ENCODE measurements at places on chromosomes 11 and 22. TPM values are rescaled to one million over a fixed set of nuclear protein-coding genes. Genes with fewer than 3 reads are reported as not detected.

DNA sequence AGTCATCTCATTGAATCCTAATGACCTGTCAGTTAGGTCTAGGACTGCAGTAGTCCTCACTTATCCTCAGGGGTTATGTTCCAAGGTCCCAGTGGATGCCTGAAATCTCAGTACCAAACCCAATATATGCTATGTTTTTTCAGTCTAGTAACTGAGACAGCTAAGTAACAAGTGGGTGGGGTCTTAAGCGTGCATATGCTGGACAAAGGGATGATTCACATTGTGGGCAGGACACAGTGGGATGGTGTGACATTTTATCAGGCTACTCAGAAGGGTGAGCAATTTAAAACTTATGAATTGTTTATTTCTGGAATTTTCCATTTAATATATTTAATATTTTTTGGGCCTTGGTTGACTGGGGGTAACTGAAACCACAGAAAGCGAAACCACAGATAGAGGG is 29.0 kb downstream of the DDX10 start:
- H3K4me3 ChIP-seq: no peak overlapping the region
- no peaks in the 10 kb centered on the region for H3K27me3 ChIP-seq
- H3K27ac ChIP-seq: no peak overlapping the region
- DNase-seq: no peak

DNA sequence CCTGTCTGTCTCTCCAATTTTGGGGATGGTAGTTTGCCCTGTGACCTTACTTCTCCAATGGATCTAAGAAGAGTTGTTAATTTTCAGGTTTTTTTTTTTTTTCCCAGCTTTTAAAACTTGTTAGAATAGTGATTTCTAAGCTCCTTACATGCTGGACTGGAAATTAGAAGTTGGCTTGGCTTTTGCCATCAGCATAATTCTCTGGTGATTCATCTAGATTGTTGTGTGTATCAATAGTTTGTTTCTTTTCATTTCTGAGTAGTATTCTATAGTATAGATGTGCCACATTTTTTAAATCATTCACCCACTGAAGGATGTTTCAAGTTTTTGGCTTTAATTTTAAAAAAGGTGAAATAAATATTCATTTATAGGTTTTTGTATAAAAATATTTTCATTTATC is 51.4 kb downstream of the ADAMTS15 start:
- H3K36me3 ChIP-seq: no peaks in the 10 kb centered on the region
- H3K4me3 ChIP-seq: no peak overlapping the region
- no peak overlapping the region for H3K27ac ChIP-seq
- no peak for DNase-seq

- H3K4me1 ChIP-seq: peaks cover 50% of the 10 kb centered on the region
- H3K36me3 ChIP-seq: no peaks in the 10 kb centered on the region
These were observed 700 bp upstream of the DEPDC5 start for GRCh38 chr22:31753005-31753633.

DNA sequence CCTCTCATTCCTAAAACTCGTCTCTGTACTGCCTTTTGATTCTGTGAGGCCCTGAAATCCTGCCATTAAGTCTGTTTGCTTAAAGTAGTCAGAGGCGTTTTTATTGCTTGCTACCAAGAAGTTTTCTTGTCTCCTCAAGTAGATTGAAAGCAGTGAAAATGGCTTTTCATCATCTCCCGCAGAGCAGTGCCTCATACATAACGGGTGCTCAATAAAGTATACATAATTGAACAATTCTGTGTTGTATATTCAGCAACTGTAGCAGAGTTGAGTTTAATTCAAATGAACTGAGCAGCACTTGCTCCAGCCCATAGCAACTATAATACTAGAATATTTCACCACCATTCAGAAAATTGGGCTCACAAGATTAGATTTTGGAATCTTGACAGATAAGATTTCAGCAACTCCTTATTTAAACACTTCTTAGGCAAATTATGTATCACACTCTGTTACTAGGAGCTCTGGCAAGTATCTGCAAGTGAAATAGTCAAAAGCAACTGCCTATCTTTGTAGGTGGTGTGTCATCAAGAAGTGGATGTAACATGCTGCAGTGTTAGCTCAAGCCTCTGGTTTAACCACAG is 20.0 kb downstream of the FIBIN start:
- H3K27me3 ChIP-seq: peaks cover 2% of the 10 kb centered on the region
- no peaks in the 10 kb centered on the region for H3K36me3 ChIP-seq
- no peaks in the 10 kb centered on the region for H3K4me1 ChIP-seq
- H3K27ac ChIP-seq: no peak overlapping the region
- DNase-seq: no peak

GRCh38 chr22:21020802-21021429 is 6.0 kb downstream of the P2RX6 start:
- H3K36me3 ChIP-seq: no peaks in the 10 kb centered on the region
- H3K4me1 ChIP-seq: peaks cover 12% of the 10 kb centered on the region
- no peak overlapping the region for H3K27ac ChIP-seq
- H3K27me3 ChIP-seq: no peaks in the 10 kb centered on the region
- no peak overlapping the region for H3K4me3 ChIP-seq
- no peak for DNase-seq

- no peaks in the 10 kb centered on the region for H3K27me3 ChIP-seq
- H3K4me3 ChIP-seq: peak overlapping the region; percentile 87
- peaks cover 12% of the 10 kb centered on the region for H3K36me3 ChIP-seq
- H3K4me1 ChIP-seq: peaks cover 32% of the 10 kb centered on the region
- no peak for DNase-seq
These were observed 1.4 kb upstream of the C22orf39 start for GRCh38 chr22:19448739-19449421.

- H3K27ac ChIP-seq: peak overlapping the region; percentile 83
- no peak for DNase-seq
- H3K4me1 ChIP-seq: peaks cover 14% of the 10 kb centered on the region
- H3K36me3 ChIP-seq: no peaks in the 10 kb centered on the region
- peaks cover 6% of the 10 kb centered on the region for H3K27me3 ChIP-seq
These were observed 31.7 kb downstream of the NEAT1 start for GRCh38 chr11:65454311-65454695.

DNA sequence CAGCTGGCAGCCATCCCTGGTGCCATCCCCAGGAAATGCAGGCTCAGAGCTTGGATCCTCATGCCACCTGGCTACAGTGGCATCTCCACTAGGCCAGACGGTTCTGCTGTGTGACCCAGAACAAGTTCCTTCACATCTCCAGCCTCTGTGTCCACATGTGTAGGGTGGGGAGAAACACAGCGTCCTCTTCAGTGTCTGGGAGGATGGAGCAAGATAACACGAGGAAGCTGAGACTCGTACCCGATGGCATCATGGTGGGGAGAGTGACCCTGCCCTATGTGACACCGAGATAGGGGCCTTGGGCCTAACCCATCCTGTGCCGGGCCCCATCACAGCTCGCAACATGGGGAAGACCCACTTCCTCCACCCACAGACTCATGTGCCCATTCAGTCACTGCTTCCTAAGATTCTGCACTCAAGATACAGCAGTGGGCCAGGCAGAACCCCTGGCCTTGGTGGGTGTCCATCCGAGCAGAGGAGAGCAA is 78.5 kb downstream of the MORC2 start:
- no peak overlapping the region for H3K27ac ChIP-seq
- peaks cover 1% of the 10 kb centered on the region for H3K27me3 ChIP-seq
- DNase-seq: no peak
- no peak overlapping the region for H3K4me3 ChIP-seq
- H3K36me3 ChIP-seq: peaks cover 7% of the 10 kb centered on the region

GRCh38 chr11:1041936-1042608 is 5.6 kb upstream of the MUC6 start:
- no peak overlapping the region for H3K4me3 ChIP-seq
- DNase-seq: no peak
- H3K4me1 ChIP-seq: peaks cover 13% of the 10 kb centered on the region
- no peaks in the 10 kb centered on the region for H3K36me3 ChIP-seq

DNA sequence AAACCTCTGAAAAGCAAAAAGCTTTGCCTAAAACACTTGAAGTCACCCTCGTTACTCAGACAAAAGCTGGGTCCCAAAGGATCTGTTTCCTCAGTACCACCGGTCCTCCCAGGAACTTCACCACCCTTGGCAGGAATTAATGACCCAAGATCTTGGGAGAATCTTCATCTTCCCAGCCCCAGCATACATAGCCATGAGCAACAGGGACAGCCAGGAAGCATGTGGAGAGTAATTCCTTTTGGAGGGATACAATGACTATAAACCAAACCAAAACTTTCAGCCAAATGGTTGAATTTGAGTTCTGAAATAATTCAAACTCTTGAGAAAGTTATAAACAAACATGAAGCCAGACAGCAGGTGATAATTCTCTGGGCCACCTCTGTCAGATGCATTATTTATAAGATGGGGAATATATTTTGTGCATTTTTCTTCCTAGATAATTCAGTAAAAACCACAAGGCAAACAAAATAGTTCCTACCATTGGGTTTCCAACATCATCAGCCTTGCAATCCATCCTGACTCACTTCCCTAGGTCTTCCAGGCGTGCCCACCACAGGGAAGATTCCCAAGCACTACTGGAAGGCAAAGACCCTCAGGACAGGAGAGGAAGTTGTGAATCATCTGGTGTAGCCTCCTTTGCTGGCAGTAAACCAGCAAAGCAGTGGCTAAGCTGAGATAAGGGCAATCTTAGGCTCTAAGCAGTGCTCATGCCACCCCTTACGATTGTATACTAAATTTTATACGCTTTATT is 71.7 kb upstream of the DRD2 start:
- no peak overlapping the region for H3K27ac ChIP-seq
- no peak for DNase-seq

DNA sequence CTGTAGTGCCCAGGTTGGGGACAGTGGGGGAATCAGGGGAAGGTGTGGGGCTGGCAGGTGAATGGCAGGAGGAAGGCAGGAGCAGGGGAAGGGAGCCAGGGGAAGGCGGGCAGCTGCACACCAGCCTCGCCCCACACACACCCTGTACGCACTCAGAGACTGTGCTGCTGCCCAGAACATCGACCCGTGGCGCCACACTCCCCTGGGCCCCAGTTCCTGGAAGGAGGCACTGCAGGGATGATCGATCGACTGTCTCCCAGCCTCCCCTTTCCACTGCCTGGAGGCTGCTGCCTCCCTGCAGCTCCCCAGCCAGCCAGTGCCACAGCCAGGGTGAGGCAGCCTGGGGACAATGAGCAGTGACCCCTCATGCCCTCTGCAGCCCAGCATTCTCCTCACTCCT is 19.2 kb downstream of the PDE2A start:
- no peak overlapping the region for H3K4me3 ChIP-seq
- DNase-seq: no peak
- peaks cover 3% of the 10 kb centered on the region for H3K27me3 ChIP-seq
- no peaks in the 10 kb centered on the region for H3K36me3 ChIP-seq
- no peak overlapping the region for H3K27ac ChIP-seq

DNA sequence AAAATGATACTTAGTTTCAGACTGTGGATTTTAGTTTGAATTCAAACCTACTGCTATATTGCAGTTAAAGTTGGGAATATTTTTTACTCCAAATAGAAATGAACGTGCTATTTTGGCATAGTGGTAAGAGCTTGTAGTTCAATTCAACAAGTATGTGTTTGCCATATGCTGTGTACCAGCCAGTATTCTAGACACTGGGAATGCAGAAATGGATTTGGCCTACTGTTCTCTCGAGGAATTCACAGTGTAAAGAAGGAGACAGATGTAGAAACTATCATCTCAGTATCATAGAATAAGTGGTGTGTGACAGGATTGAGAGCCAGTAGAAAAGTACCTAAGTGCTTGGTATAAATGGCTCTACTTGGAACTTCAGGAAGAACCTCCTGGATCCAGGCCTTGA is 80.4 kb downstream of the ATXN10 start:
- peaks cover 3% of the 10 kb centered on the region for H3K4me1 ChIP-seq
- no peak overlapping the region for H3K4me3 ChIP-seq
- DNase-seq: no peak
- peaks cover 9% of the 10 kb centered on the region for H3K36me3 ChIP-seq

DNA sequence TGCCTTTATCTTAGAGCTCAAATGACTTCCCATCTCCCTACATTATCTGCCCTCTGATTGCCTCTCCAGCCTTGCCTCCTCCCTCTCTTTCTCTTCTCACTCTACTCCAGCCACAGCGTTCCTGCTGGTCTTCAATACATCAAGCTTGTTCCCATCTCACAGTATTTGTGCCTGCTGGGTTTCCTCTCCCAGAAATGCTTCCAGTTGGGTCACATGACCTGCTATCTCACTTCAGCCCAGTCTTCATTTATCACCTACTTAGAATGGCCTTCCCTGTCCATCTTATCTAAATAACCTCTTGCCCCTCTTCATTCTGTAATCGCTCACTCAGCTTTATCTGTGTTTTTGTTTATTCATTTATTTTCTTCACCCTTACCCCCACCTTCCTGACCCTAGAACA is 61.8 kb upstream of the FAR1 start:
- no peaks in the 10 kb centered on the region for H3K36me3 ChIP-seq
- no peak overlapping the region for H3K27ac ChIP-seq
- no peaks in the 10 kb centered on the region for H3K4me1 ChIP-seq
- H3K27me3 ChIP-seq: peaks cover 6% of the 10 kb centered on the region

- no peak for DNase-seq
- peaks cover 3% of the 10 kb centered on the region for H3K27me3 ChIP-seq
- no peaks in the 10 kb centered on the region for H3K4me1 ChIP-seq
- H3K27ac ChIP-seq: no peak overlapping the region
These were observed 841.4 kb downstream of the JRKL start for GRCh38 chr11:97231231-97231630.

GRCh38 chr22:28904211-28904896 is 21.0 kb downstream of the ZNRF3 start:
- peaks cover 9% of the 10 kb centered on the region for H3K4me1 ChIP-seq
- no peaks in the 10 kb centered on the region for H3K36me3 ChIP-seq
- H3K4me3 ChIP-seq: no peak overlapping the region
- DNase-seq: no peak
- H3K27me3 ChIP-seq: no peaks in the 10 kb centered on the region
- H3K27ac ChIP-seq: no peak overlapping the region

GRCh38 chr11:69513663-69514224 is 32.3 kb downstream of the LINC01488 start:
- H3K36me3 ChIP-seq: no peaks in the 10 kb centered on the region
- no peak for DNase-seq
- no peak overlapping the region for H3K4me3 ChIP-seq
- H3K27ac ChIP-seq: no peak overlapping the region

DNA sequence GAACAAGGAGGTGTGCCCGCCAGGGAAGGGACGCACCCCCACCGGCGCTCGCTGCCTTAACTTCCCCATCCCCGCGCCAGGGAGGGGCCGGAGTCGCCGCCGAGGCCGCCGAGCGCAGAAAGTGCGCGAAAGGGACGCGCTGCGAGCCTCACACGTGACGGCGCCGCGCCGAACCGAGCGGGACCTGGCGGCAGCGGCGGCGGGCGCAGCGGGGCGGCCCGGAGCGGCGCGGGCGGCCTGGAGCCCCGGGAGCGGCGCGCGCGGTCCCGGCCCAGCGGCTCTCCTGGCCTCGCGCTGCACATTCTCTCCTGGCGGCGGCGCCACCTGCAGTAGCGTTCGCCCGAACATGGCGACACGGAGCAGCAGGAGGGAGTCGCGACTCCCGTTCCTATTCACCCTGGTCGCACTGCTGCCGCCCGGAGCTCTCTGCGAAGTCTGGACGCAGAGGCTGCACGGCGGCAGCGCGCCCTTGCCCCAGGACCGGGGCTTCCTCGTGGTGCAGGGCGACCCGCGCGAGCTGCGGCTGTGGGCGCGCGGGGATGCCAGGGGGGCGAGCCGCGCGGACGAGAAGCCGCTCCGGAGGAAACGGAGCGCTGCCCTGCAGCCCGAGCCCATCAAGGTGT is at the start of gene SORL1:
SORL1 (plus strand) TSS at position 329 of the 623 bp plus-strand sequence; CDS start at position 347, 18 bp downstream.
- H3K27me3 ChIP-seq: peaks cover 20% of the 10 kb centered on the region
- H3K4me1 ChIP-seq: peaks cover 84% of the 10 kb centered on the region
- DNase-seq: peak; percentile 77
- H3K4me3 ChIP-seq: peak within 1 kb of the TSS; percentile 93

Gene CDC42EP1
- 0.40 TPM for polyA plus RNA-seq

Gene WT1
- polyA plus RNA-seq: not detected

Gene OR10A2
- not detected for polyA plus RNA-seq

Gene PPP2R5B
- polyA plus RNA-seq: 14.0 TPM

Gene PHF21B
- polyA plus RNA-seq: not detected

Gene C11orf87
- 0.06 TPM for polyA plus RNA-seq

Gene NELL1
- polyA plus RNA-seq: not detected

Gene RFPL1
- not detected for polyA plus RNA-seq

Gene PTPN5
- not detected for polyA plus RNA-seq

Measured in immature natural killer cell (primary cell).